AG04450 (cell line): ENCODE measurements at places on chromosomes 2 and 18.

GRCh38 chr18:76494231-76495005 is 624 bp downstream of the ZNF516 start:
- no peak for DNase-seq

- no peak for DNase-seq
Measured at GRCh38 chr2:218295029-218295428, 2.7 kb upstream of the TMBIM1 start.

DNA sequence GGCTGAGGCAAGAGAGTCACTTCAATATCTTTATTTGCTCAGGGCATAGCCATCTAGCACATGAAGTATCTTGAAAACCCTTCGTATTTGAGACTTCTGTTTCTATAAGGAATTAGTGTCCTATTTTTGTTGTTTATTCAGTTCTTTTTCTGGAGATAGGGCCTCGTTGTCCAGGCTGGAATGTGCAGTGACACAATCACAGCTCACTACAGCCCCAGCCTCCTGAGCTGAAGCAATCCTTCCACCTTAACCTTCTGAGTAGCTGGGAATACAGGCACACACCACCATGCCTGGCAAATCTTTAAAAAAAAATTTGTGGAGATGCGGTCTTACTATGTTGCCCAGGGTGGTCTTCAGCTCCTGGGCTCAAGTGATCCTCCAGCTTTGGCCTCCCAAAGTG is 50.6 kb downstream of the PSMD14 start:
- no peak for DNase-seq

- DNase-seq = no peak
Measured at GRCh38 chr2:120773186-120773800, 37.6 kb downstream of the GLI2 start.

DNA sequence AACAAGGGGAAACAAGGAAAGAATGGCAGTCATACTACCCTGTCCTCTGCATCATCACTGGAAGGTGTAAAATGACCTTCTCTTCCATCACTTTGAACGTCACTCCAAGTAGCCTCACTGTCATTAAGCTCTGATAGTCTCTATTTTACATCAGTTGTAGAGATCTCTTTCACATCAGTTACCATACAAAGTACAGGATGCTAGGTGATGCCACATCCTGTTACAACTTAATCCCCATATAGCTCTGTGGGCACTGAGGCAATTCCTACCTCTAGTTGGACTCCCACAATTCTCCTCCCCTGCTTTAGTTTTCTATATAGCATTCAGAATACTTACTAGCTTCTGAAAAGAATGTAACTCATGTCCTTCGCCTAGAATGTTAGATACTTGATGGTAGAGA is 55.1 kb upstream of the TTC27 start:
- no peak for DNase-seq

DNA sequence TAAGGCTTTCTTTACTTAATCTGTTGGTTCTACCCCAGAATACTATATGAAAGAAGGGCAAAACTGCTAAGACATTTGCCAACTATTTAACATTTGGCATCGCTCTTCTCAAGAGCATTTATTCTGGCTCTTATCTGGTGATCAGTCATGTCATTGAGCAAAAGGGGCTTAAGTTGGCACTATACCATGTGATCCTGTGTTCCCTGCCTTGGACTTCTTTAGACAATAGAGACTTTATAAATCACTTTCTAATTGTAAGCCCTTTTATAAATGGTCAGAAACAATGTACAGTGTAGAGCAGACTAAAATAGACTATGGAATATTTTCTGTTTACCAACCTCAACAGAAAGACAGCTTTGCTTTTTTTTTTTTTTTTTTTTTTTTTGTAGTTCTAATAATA is 52.1 kb downstream of the GTF3C3 start:
- DNase-seq = no peak

GRCh38 chr2:65263262-65263661 is 35.6 kb downstream of the ACTR2 start:
- no peak for DNase-seq

DNA sequence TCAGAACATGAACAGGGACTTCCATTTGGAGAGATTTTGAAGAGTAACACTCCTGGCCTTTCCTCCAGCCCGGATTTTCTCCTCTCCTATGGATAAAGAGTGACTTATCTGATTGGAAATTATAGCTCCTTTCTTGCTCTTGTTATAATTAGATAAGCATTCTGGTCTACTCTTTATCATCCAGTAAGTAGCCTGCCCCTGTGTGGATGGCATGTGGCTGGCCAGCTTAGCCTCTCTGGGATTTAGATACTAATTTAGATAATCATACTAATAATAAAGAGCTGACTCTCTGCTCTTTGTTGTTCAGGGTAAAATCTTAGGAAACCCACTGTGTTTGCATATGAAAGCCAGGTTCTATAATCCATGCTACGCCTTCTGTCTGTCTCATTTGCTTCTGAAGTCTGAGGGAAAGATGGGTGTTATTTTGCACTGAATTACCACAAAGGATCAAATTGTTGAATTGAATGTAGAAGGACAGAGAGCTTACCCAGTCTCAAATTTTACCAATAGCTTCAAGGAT is 438.8 kb downstream of the SPAG16 start:
- DNase-seq = no peak

DNA sequence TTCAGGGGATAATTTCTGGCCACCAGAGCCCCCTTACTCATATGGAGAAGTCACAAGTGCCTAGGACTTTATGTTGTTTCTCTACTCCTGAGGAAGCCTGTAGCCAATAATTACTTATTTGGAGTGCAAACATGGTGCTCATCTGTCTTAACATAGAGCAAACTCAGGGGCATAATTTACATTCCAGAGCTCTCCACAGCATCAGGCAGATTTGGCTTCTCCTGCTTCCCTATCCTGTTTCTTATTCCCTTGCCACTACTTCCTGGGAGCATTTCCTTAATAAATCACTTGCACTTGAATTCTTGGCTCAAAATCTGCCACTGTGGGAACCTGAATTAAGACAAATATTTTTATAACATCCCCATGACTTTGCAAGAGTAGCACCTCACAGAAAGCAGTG is 960.9 kb downstream of the SOCS6 start:
- DNase-seq = no peak

- no peak for DNase-seq
Measured at GRCh38 chr18:32919799-32920198, 147.0 kb upstream of the KLHL14 start.

- DNase-seq = no peak
Measured at GRCh38 chr2:86038291-86039081, 67.2 kb downstream of the POLR1A start.

DNA sequence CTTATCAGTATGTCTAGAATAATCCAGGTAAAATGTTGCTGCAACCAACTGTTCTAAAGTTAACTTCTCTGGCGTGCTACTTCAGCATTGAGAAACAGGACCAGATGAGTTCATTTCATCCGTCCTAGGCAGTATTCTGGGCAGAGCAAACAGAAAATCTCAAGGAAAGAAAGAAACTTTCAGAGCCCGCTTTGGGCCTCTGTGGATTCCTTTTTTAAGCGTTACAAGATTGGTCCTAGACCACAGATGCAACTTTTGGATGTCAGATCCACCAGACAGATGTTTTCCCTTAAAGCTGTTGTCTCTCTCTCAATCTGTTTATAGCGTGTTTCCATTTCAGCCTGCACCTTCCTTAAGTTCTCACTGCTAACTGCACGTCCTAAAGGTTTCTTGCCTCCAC is 75.0 kb downstream of the BCL2 start:
- DNase-seq = no peak

GRCh38 chr2:55885127-55885943 is 38.2 kb downstream of the EFEMP1 start:
- DNase-seq = peak; percentile 65

GRCh38 chr2:35343135-35343534 is 1012.4 kb upstream of the CRIM1 start:
- no peak for DNase-seq

- DNase-seq = no peak
Measured at GRCh38 chr2:63571291-63571690, 17.0 kb downstream of the WDPCP start.

- no peak for DNase-seq
Measured at GRCh38 chr2:239577935-239578334, 177.1 kb upstream of the HDAC4 start.

- peak; percentile 29 for DNase-seq
Measured at GRCh38 chr2:140863713-140864112, 1267.1 kb downstream of the LRP1B start.

DNA sequence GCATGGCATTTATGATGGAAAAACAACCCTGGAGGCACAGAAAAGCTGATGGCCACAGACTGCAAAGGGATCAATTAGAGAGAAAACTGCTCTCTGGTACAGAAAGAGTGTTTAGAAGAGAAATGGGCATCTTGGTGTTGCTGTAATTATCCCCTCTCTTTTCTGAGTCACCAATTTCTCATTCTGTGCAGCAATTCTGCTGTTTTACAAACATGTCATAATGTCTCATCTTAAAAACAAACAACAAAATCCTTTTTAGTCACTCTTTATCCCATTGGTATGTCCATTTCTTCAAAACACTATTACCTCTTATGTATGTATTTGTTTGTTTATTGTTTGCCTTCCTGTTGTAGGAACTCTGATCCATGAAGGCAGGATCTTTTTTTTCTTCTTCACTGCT is 73.9 kb upstream of the HK2 start:
- DNase-seq = no peak

- no peak for DNase-seq
Measured at GRCh38 chr2:153601812-153602211, 123.2 kb upstream of the RPRM start.

- DNase-seq = peak; percentile 71
Measured at GRCh38 chr2:9003616-9004337, at the start of gene MBOAT2. Gene MBOAT2, minus strand, starts transcription at chr2:9003684. Its CDS starts 70 bp downstream, at chr2:9003614.

- no peak for DNase-seq
Measured at GRCh38 chr2:181943411-181944124, 42.1 kb upstream of the PPP1R1C start.

DNA sequence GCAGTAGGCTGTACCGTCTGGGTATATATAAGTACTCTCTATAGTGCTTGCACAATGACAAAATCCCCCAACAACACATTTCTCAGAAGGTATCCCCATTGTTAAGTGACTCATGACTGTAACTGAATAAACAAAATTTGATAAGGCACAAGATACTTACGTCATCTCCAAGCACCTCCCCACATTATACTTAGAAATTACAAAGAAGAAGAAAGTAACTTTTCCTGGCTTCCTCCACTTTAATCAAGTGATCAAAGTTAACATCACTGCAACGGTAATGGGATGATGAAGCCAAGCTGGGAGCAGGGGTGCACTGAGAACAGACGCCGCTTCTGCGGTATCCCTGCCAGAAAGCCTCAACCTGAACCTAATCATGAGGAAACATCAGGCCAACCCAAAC is 9.7 kb downstream of the TNS1 start:
- peak; percentile 60 for DNase-seq

DNA sequence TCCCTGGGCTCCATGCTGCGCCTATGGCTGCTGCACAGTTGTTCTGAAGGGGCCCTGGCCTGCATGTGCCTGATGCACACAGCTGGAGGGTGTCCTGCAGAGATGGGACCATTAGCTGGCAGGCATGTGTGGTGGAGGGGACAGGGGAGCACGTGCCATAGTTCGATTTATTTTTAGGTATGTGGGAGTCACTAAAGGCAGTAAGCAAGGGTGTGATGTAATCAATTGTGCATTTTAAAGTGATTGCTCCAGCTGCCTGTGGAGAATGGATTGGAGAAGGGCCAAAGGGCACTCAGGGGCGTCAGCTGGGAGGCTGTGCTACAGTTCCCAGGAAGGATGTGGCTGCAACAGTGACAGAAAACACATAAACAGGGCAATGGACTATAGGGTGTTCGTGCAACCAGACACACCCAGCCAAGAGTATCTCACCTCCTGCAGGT is 205.1 kb downstream of the ARL4C start:
- DNase-seq = no peak

DNA sequence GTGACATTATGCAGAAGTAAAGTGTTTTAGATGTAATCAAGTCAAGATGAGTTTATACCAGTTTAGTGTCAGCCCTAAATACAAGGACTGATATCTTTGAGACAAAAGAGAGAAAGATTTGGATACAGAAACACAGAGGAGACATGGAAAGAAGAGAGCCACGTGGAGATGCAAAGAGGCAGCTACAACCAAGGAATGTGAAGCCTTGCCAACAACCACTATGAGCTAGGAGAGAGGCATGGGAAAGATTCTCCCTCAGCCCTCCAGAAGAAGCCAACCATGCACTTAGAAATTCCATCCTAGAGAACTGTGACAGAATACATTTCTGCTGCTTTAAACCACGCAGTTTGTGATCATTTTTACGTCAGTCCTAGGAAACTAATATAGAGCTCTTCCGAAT is 217.2 kb downstream of the DOK6 start:
- peak; percentile 8 for DNase-seq

DNA sequence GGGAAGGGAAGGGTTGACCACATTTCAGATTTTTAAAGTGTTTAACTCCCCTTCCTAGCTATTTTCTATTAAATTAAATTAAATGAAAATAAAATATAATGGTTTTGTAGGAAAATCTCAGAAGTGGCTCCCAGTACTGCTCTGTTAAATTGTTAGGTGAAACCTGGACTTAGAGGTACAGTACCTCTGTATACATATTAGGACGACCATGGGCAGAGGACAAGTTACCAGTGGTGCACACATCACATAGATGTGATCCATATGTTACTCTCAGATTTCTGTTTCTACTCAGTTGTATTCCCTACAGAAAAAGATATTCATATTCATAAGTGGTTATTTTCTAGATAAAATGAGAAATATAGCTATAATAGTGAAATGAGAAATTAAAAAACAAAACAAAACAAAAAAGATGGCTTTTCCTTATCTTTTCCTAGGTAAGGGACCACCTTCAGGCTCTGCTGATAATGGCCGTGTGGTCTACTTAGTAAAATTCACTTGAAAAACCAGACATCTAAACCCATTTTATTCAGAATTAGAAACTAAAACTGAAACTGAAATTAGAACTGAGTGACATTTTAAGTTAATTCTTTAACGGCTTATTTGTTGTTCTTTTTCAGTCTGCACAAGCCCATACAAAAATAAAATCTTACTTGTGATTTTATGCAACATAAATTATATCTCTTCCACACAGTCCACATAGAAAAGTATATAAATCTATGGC is 832.5 kb upstream of the CHAC2 start:
- DNase-seq = no peak

GRCh38 chr2:224405841-224406370 is 4.0 kb upstream of the FAM124B start:
- DNase-seq = no peak

DNA sequence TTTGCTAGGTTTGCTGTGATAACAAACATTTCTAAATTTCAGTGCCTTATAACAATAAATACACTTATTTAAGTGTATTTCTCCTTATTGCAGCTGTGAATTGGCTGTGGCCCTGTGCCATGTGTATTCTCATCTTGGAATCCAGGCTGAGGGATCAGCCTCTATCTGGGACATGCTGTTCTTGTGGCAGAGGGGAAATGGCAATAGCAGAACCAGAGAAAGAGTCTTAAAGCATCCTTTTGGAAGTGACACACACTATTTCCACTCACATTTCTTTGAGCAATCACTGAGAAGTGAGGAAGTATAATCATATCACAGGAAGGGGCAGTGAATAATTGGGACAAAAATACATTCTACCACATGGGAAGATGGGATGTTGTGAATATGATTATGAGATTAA is 66.2 kb upstream of the PROKR1 start:
- DNase-seq = no peak

GRCh38 chr2:9302755-9303154 is 96.1 kb downstream of the ASAP2 start:
- DNase-seq = no peak
